Natural killer cell (primary cell): ENCODE measurements at places on chromosomes 5 and 9.
A peak's percentile ranks its signal among the peaks of the same experiment; 100 is the strongest.

DNA sequence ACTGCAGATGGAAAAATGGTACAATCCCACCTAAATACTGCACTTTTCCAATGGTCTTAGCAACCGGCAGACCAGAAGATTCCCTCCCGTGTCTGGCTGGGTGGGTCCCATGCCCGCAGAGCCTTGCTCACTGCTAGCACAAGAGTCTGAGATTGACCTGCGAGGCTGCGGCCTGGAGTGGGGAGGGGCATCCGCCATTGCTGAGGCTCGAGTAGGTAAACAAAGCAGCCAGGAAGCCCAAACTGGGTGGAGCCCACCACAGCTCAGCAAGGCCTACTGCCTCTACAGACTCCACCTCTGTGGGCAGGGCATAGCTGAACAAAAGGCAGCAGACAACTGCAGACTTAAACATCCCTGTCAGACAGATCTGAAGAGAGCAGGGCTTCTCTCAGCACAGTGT is 221.6 kb upstream of the CTNND2 start:
- no peak for DNase-seq

- no peak for DNase-seq
These were observed 23.9 kb downstream of the RIC1 start for GRCh38 chr9:5652821-5653220.

- no peak for DNase-seq
These were observed 513.1 kb downstream of the PDE4D start for GRCh38 chr5:59380350-59380951.

GRCh38 chr9:106880863-106881262 is 17.9 kb downstream of the ZNF462 start:
- no peak for DNase-seq

- DNase-seq: no peak
These were observed 83.4 kb upstream of the CTSL start for GRCh38 chr9:87642330-87643106.

- no peak for DNase-seq
These were observed 27.0 kb downstream of the SLC1A1 start for GRCh38 chr9:4517274-4517673.

- DNase-seq: no peak
These were observed 19.0 kb downstream of the RICTOR start for GRCh38 chr5:39055027-39055767.

- DNase-seq: no peak
These were observed 94.4 kb downstream of the PDZD2 start for GRCh38 chr5:31733371-31733770.

DNA sequence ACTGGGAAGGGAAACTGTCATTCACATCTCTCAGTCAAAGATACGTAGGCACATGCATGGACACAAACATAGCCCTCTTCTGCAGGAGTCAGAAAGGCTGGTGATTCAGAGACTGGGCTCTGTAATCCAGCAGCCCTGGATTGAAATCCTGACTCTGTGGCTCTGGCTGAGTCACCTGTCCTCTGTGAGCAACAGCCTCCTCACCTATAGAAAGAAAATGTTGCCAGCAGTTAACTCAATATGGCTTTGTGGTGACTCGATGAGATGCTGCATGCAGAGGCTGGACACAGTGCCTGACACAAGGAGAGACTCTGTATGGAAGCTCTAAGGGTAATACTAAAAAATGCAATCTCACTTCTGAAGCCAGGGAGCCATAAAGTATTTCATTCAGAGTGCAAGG is 23.9 kb upstream of the CDKN2AIPNL start:
- DNase-seq: no peak

GRCh38 chr9:71634752-71635151 is 133.6 kb downstream of the CEMIP2 start:
- no peak for DNase-seq

DNA sequence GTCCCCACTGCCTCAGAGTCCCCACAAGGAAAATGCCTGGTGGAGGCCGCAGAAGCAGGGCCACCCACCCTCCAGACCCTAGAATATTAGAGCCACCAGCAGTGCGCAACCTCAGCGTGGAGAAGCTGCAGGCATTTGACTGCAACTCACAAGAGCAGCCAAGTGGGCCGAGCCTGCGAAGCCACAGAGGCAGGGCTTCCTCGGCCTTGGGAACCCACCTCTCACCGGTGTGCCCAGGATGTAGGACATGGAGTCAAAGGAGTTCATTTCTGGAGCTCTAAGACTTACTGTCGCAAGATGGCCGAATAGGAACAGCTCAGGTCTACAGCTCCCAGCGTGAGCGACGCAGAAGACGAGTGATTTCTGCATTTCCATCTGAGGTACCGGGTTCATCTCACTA is 397.9 kb upstream of the PIK3R1 start:
- no peak for DNase-seq

DNA sequence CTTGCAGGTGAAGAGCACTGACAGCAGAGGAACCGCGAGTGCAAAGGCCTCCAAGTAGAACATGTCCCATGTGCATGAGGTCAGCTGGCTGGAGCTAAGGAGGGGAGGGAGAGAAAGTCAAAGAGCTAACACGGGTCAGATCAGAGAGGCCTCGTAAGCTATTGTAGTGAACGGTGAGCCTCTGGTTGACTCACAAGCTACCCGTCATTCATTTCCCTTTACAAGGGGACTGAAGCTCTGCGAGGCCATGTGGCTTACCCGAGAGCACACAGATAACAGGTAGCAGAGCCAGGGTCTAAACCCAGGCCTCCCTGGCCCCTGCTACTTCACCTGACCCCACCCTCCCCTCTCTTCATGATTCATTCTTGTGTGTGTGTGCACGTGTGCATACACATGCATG is 152.7 kb upstream of the ADRA1B start:
- no peak for DNase-seq

DNA sequence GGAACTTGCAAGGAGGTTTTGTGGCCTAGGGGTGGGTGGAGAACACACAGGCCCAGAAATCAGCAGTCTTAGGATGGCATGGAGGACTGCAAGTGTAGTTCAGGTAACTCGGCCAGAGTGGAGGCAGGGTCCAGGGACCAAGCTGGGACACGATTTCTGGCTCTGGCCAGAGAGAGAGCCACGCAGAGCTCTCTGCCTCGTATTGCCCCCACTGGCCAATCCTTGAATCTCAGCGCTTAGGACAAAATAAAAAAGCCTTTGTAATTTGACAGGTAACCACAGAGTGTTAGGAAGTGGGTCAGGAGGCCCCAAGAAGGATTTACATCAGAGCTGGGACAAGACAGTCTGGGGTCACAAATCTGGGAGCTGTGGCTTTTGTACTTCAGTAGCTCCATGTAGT is 11.7 kb downstream of the MAP3K1 start:
- DNase-seq: no peak

DNA sequence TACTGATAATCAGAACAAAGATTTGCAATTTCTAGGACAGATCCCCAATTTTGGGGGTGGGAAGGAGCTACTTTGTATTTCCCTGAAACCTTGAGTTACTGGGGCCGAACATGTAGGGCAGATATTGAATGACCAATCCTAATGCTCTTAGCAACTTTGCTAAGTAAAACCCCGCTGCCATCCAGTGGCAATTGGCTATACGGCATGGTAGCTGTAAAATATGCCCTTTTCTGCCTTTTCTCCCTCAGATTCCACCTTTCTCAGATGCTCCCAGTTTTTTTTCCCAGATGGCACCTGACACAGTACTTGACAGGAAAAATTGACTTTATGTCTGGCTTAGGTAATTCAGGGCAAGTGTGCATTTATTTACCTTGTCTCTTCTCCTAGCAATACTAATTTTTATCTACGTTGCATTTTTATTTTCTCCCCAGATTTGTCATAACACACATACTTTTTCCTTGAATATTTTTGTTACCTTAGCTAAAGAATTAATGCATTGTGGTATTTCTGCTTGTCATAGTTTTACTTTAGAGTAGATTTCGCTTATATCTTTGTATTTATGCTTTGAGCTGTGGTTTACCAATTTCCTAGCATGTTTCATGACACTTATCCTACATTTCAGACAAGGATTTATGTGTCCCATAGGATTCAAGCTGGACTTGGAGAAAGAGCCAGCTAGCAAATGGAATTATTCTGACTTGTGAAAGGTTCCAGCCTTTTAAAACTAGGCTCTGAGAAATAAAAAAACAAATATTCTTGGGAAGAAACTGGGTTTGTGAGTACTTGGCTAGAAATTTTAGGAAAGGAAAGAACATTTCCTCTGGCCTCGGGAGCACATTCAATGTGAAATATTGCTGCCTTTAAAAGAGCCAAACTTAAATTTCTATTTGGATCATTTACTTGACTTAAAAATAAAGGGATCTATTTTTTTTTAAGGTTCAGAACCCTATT is 37.4 kb downstream of the PIK3R1 start:
- DNase-seq: no peak

DNA sequence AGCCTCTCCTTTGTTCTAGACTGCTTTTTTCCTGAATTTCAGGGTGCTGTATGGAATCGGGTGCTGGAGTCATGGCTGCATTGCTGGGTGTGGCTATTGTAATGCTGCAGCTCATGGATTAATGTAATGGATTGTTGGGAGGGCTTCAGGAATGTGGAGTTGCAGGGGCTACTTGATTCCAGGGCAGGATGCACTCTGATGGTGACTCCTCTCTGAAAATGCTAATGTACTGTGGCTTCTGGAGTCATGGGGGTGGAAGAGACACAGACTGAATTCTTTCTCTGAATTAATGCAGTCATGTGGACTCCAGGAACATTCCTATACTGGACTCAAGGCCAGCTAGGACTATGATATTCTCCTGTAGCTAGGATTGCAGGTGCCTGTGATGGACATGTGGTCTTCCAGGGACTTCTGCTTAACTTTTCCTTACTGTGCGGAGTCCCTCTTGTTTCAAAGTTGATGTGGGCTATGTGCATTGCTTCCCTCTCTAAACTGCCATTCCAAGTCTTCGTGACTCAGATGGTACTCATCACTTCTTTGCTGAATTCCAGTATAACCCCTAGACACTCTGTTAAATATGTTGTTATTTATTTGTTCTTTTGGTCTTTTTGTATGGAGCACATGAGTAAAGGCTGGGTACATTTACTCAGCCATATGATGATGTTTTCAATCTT is 396.2 kb downstream of the KCTD16 start:
- no peak for DNase-seq

DNA sequence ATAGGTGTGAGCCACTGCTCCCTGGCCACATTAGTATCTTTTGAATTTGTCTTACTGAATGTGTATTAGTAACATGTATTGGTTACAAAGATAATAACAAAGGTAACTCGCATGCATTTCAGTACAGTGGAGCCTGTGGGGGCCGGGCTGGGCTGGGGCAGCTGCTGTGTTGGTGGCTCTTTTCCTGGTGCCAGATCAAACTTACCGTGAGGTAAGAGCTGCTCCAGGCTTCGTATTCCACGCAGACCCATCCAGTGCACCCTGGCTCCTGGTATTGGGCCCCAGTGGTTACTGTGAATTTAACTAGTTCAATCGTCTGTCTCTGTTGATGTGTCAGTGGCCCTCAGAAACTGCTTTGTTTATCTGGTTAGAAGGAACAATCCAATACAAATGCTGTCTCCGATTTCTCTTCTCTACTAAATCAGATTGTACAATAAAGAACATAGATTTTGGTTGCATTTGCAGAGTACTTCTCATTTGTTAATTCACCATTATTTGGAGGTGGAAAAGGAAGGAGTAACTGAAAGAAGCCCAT is 15.6 kb downstream of the PRRC2B start:
- DNase-seq: no peak

DNA sequence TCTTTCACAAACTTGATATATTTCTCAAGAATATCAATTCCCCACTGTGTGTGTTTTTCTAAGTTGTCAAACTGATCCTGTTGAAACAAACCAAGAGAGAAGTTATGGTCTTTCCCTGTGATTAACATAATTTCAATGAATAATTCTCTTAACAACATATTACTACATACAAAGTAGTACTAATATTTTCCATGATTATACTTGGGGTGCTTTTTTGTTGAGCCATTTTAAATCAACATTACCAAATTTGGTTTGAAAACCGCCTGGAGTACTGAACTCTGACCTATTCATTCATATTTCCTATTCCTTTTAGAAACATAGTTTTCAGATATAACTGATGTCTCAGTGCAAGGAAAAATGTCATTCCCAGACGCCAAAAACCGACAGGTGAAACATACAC is 48.1 kb downstream of the FNBP1 start:
- DNase-seq: no peak

- no peak for DNase-seq
These were observed 13.6 kb downstream of the NTNG2 start for GRCh38 chr9:132175431-132175830.

- DNase-seq: no peak
These were observed 3.1 kb downstream of the TSPAN17 start for GRCh38 chr5:176650354-176650884.

GRCh38 chr9:78783743-78784142 is 486.8 kb downstream of the PSAT1 start:
- no peak for DNase-seq

DNA sequence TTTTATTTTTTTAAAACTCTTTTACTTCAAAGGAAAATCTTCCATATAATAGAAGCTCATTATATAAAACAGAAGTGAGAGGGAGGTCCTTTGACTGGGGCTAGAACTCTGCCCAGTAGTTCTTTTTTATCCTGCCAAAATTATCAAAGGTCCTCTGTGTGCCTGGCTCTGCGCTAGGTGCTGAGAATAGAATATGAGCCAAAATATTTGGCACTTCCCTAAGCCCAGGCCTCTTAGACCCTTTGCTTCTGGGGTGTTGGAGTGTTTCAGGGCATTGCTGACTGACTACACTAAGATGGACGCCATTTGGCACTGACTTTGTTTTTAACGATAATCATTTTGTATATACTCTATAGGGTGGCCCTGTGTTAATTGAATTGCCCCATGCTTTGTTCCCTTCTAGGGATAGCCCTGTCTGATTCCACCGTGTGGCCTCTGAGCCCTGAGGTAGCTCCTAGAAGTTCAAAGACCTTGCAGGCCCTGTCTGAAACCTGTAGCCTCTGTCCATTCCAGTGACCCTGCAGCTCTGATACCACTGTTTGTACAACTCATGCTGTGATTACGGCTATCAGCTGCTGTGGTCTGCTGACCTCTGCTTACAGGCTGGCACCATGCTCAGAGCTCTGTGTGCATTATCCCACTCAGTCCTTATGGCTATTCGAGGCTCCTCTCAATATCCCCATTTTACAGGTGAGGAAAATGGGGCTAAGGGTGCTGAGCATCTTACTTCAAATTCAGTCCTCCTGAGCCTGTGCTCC is 84.3 kb upstream of the SHB start:
- no peak for DNase-seq

DNA sequence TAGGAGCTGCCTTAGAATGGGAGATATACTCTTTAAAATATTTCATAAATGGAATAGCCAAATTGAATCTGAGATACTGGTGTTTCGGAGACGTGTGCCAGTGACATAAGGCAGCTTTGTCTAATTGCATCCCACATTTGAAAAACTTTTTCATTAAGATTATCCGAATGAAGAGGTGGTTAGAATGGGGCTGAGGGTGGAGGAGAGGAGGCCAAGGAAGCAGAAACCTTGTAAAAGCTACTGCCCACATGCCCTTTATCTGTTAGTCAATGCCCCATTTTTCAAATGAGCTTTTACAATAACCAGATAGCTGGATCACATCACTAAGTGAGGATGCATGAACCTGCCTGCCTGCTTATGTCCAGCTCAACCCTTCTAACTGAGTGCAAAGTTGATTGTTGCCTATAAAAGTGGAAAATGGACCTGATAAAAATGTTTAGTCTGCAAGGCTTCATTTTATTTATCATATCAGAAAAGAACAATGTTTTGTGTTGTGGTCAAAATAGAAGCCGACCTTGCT is 34.8 kb downstream of the SNX24 start:
- no peak for DNase-seq

GRCh38 chr5:154211641-154212390 is 21.3 kb downstream of the GALNT10 start:
- DNase-seq: no peak

- no peak for DNase-seq
These were observed 10.8 kb downstream of the CETN3 start for GRCh38 chr5:90398726-90399125.

GRCh38 chr9:69122082-69122548 is 52.0 kb upstream of the TJP2 start:
- peak; percentile 59 for DNase-seq
